ENCODE measurements at places on chromosomes 2 and 18.

GRCh38 chr18:37254236-37254754 is 311.3 kb downstream of the CELF4 start:
- DNase-seq = no peak

GRCh38 chr2:112923237-112923966 is 12.4 kb downstream of the IL37 start:
- DNase-seq = no peak

DNA sequence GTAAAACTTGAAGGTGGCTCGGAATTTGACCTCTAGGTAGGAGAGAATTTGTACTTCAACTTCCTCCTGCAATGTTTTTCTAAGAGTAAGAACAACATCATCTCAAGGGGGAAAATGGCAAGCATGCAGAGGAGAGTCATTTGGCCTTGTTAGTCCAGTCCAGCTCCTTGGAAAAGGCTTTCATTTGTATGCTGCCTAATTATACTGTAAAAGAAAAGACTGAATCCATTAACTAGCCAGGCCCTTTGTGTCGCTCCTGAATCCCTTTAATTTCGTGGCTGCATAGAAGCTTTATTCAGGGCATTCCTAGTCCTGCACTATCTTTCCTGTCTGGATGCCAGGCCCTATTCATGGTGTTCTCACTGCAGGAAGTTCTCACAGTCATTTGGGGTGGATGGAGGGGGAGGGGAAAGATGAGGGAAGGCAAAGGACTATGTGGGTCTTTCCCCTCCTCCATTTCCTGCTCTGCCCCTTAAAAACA is 36.0 kb downstream of the PHLPP1 start:
- DNase-seq = peak; percentile 64

- DNase-seq = peak; percentile 65
Observed at GRCh38 chr2:168849610-168850009, 40.6 kb downstream of the SPC25 start.

DNA sequence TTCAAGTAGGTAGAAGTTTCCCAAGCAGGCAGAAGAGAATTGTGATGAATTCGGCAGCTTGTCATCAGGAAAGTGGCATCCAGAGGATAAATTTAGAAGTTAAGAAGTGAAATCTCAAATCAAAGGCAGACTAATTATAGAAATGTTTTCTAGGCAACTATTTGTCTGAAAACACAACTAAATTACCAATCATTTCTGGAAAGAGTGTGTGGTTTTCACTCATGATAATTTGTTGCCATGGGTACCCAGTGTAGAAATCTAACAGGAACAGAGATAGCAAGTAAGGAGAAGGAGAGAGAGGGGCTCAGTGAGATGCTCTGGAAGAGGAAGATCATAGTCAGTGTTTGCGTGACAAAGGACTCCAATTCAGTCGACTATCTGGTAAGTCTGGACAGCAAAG is 208.1 kb downstream of the NCKAP5 start:
- DNase-seq = no peak

GRCh38 chr2:232415736-232416520 is 9.3 kb downstream of the ALPG start:
- no peak for DNase-seq

DNA sequence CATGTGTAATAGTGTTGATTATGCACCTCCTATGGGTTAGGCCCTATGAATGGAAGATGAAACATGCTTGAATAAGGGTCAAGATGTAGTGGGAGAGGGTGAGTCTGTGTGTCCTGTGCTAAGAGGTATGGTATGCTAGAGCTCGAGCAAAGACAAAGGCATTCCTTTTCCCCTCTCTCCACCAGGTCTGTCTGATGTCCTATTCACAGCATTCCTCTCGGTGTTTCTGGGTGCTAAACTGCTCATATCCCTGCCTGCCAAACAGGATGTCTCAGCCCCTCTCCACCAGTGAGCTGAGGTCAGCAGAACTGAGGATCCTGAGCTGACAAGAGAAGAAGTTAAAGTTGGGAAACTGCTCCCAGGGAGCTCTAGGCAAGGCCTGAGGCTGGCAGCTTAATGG is 344.9 kb downstream of the TSN start:
- peak; percentile 45 for DNase-seq

DNA sequence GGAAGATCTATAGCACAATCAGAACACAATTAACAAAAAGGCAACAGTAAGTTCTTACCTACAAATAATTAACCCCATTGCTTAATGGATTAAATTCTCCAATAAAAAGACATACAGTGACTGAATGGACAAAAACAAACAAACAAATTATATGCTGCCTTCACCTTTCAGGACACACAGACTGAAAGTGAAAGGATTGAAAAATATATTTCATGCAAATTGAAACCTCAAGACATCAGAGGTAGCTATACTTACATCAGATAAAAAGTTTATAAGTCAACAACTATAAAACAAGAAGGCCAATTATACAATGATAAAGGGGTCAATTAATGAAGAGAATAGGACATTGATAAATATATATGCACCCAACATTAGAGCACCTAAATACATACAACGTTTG is 741.2 kb upstream of the FAM98A start:
- DNase-seq = no peak

- peak; percentile 18 for DNase-seq
Observed at GRCh38 chr2:28164280-28164801, 228.3 kb upstream of the FOSL2 start.

- no peak for DNase-seq
Observed at GRCh38 chr18:27249933-27250332, 64.8 kb upstream of the CHST9 start.

DNA sequence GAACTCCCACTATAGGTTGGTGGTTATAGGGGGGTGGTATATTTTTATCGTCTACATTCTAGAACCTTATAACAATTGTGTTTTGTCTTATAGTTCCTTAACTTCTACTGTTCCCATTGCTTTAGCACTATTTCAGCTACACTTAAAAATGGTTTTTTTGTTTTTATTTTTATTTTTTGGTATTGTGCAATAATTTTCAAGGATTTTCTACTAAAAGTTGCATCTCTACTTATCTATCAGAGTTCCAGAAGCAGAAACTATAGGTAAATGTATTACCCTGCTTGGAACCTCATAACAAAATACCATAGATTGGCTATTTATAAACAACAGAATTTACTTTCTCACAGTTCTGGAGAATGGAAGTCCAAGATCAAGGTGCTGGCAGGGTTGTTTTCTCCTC is 981.6 kb upstream of the CNTNAP5 start:
- DNase-seq = no peak

- DNase-seq = no peak
Observed at GRCh38 chr2:232927793-232928550, 57.9 kb downstream of the SNORC start.

GRCh38 chr18:23890589-23890988 is 124.0 kb upstream of the TTC39C start:
- DNase-seq = peak; percentile 42

DNA sequence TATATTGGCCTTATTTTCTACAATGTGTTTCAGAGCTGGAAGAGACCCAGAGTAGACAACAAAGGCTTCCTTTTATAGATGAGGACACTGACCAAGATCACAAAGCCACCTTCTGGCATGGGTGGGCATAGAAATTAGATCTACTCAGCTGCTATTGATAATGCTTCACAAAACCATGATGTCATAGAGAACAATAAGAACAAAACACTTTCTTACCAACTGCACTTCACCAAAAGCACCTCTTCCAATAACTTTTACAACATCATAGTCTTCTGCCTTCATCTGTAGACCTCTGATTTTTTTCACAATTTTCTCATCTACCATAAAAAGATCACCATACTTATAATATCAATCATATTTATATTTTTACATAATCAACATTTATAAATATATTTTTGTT is 58.1 kb downstream of the ROCK2 start:
- no peak for DNase-seq

GRCh38 chr2:189363559-189363958 is 77.7 kb upstream of the WDR75 start:
- peak; percentile 64 for DNase-seq

DNA sequence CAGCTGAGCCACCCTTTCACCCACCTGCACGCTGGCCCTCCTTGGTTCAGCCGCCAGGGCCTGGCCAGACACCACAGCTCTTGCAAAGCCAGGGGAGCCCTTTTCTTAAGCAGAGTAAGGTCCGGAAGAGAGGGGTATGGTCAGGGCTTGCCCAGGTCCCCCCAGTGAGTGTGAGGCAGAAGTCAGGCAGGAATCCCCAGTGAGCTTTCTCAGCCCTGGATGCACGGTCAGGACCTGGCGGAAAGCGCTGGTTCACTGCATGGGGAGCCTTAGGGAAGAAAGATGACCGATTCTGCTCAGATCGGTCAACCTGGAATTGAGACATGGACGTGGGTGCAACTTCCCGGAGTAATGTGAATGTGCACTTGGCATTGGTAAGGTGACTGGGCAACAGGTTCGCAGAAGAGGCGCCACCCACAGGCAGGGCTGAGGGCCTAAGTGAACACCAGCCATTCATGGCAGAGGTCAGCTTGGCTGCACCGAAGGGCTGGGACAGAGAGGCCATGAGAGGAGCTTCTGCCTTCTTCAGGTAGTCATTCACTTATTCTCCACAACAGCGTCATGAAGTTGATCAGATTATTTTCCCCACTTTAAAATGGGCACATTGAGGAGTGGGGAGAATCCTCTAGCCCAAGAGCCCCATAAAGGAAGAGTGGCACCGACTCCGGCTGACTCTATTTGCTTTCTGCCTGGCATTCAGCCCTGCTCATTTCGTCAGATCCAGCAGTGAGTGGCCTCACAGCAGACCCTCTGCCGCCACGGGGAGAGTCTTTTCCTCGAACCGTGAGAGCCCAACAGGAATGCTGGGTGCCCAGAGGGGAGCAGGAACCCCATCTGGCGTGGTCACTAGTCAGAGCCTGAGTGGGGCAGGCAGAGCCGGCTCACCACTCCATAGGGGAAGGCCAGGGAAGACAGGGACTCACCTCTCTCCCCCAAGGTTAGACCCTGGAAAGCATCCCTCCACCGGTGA is 35.8 kb downstream of the SCTR start:
- no peak for DNase-seq

- DNase-seq = no peak
Observed at GRCh38 chr2:186691231-186691630, 2.6 kb upstream of the FAM171B start.

DNA sequence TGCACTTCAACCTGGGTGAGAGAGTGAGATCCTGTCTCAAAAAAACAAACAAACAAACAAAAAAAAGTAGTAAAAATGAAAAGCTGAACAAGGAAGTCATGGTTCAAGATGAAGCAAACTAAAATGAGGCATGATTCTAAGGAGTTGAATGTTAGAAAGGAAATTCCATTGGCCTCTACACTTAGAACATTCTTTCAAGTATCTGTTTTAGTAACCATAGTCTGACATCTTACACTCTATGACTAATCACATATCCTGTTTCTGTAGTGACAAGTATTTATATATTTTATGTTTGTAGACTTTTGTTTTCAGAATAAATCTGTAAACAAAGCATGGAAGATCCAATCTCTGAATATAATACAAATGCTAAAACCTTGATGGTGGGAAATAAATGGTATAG is 164.1 kb downstream of the KIAA1328 start:
- peak; percentile 70 for DNase-seq

DNA sequence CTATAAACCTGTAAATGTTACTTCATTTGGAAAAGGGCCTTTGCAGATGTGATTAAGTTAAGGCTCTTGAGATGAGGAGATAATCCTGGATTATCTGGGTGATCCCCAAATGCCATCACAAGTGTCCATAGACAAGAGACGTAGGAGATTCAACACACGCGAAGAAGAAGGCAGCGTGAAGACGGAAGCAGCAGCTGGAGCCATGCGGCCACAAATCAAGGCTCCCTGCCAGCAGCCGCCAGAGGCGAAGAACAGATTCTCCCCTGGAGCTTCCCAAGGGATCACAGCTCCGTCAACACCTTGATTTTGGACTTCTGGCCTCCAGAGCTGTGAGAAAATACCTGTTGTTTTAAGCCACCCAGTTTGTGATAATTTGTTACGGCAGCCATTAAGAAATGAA is 11.0 kb upstream of the VAPA start:
- DNase-seq = peak; percentile 35

DNA sequence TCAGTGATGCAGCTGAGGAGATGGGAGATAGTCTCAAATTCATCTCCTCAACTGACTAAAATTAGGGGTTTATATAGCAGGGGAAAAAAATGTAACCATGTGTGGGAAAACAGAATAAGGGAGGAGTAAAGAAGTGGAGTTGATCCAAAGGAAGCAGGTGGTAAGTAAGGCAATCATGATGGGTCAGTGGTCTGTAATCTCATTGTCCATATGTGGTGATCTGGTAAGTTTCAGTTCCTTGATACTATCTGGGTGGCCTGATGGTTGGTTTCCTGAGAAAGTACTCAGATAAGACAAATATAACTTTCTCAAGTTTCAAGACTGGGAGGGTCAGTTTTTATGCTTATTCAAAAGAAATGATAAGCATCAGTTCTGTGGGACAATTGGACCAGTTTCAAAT is 312.3 kb upstream of the KCNJ3 start:
- no peak for DNase-seq

DNA sequence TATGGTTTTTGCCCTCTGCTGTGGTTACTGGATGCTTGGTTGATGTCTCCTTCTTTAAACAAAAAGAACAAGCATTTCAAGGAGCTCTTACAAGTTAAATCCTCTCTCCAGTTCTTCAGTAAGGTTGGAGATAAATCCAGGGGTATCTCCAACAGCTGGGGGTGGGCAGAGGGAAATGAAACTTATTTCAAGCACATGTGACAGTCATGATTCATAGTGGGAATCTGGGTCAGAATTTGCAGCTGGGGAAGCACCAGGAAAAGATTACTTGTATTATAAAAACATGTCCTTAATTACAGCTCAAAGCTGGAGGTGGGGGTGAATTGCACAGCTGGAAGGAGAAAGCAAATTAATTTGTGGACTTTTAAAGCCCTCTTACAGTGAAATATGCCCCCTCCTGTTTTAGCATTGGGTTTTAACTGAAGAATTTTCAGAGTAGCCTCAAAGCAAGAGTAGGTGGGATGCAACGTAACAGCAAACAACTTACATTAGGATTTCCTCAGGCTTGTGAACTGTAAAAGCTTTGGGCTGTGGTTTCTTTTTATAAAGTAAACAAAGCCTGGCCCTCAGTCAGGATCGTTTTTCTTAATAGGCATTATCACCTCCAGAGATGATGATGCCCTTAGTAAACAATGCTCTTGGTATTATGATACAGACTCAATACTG is 596.4 kb downstream of the NYAP2 start:
- peak; percentile 36 for DNase-seq
